ENCODE measurements at places on chromosomes 6 and 20. TPM values are rescaled to one million over a fixed set of nuclear protein-coding genes. Genes with fewer than 3 reads are reported as not detected.

TRIM15 gene
- not detected for total RNA-seq

CDSN gene
- under 0.01 TPM for total RNA-seq

ZNF334 gene
- total RNA-seq, result 1.7 TPM

BMP7 gene
- total RNA-seq, result not detected

ATF6B gene
- 26.2 TPM for total RNA-seq

UQCC2 gene
- total RNA-seq, result 10.5 TPM

NNAT gene
- 1.4 TPM for total RNA-seq

LGSN gene
- 0.10 TPM for total RNA-seq

- no peak for DNase-seq
Observed at GRCh38 chr6:159059141-159059540, 14.3 kb upstream of the TAGAP start.

GRCh38 chr20:45138561-45139300 is 14.5 kb upstream of the WFDC12 start:
- peak; percentile 51 for DNase-seq

DNA sequence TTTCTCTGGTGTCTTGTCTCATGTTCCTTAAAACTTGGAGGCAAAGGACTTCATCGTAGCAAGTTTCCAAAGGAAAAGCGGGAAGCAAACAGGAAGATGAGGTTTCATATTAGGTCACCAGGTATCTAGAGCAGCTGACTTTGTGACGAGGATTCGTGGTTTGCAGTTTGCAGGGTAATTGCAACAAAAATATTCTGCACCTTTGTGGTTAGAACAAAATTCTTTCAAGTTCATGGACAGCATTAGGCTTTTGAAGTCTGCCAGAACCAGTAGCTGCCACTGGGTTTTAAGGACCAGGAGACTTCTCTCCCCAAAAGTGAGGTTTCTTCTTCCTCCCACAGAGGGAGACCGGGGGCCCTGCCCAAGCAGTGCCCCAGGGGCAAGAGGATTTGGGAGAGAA is 63.4 kb downstream of the RPP40 start:
- DNase-seq, result peak; percentile 45

DNA sequence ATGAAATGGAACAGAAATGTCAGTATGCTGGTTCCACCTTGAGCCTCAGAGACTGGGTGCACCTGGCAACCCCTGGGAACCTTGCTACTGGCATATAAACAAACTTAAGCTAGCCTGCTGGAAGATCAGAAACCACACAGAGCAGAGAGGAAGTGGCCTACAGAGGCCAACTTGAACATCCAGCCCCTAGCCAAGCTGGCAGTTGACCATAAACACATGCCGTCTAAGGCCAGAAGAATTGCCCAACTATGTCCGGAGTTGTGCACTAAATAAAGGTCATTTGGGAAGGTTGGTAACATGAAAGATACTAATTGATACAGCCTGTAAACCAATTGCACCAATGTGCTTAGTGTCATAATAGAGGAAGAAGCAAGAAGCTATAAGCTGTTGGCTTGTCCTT is 266.6 kb upstream of the BTBD3 start:
- peak; percentile 1 for DNase-seq

GRCh38 chr6:15672291-15672690 is 9.5 kb upstream of the DTNBP1 start:
- no peak for DNase-seq

DNA sequence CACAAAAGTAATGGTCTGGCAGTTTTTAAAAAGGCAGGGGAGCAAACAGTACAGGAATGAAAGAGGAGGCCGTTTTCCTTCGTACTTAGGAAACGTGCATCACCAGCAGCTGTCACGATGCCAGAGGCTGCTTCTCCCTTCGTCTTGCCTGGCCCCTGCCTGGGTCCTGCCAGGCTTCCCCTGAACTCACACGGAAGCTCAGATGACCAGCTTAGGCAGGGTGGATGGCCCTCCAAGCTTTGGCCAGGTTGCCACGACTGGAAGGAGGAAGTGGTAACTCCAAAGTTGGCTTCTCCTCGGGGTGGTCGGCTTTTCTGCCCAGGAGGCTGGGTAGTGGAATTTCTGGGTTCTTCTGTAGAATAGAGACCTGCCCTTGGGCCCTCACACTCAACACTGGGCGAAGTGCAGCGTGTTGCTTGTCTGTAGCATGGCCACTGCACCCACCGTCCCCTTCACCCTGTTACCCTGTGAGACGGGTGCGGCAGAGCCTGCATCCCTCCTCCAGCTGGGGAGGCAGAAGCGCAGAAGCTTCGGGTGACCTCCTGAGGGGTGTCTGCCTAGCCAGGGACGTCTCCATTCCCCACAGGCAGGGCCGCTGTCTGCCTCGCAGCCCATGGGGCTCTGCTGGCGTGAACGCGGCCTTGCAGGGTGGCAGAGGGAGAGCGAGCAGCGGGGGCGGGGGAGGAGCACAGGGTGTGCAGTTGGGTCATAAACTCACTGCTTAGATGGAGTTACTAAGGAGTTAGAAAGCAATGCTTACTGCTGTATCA is 18.4 kb upstream of the RBM38 start:
- DNase-seq, result no peak

DNA sequence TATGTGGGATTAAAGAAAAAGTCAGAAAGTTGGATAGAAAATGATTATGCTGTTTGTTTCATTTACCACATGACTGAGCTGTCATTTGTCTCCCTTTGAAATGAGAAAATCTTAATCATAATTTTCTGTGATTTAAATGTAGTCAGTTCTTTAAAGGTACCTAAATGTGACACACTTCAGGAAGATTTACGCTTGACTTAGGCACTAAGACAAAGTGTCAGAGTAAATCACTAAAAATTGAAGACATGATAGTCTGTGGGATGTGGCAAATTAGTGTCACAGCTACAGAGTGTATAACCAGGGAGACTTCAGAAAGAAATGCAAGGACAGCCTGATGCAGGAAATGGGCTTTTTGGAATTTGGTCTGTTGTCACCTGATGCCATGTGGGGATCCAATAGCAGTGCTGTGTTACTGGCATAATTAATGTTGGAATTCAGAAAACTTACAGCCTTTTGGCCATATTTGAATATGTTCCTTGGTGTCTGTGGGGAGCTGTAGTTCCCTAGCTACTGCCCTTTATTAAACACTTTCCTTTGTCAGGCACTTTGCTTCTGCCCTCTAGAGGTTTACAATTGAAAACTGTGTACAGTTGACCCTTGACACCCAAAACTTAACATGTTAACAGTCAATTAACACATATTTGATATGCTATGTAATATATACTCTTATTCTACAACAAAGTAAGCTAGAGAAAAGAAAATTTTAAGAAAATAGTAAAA is 493.8 kb downstream of the UTRN start:
- no peak for DNase-seq

DNA sequence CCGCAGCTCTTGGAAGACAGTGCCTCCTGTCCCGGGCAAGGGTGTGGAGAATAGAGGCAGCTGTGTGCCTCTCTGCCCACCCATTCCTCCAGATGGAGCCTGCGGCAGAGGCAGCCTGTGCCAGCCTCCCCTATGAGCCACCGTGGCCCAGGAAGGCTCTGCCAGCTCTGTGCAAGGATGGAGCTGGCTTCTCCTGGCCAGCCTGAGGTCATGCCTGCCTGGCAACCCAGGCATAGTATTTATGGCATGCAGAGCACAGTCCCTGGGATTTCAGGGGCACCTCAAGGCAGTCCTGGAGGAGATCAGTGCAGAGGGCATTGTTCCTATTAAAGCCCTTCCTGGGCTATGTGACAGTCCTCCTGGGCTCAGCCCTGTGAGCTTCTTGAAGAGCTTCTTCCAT is 1.5 kb downstream of the EPB41L1 start:
- DNase-seq, result no peak

DNA sequence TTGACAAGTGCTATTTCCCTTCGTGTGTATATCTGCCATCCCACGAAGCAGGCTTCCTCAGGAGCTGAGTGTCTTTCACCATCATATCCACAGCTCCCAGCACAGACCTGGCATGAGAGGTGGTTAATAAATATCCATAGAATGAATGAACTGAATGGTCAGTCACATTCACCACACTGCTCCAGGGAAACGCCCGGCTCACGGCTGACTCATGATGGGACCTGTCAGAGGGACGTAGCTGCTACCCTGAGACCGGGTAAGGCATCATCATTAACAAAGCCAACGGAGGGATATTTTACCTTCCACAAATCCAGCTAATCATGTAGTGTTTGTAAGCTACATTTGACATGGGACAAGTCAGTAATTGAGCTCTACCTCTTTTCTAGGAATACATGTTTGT is 12.5 kb downstream of the AGPAT4 start:
- DNase-seq, result peak; percentile 86

DNA sequence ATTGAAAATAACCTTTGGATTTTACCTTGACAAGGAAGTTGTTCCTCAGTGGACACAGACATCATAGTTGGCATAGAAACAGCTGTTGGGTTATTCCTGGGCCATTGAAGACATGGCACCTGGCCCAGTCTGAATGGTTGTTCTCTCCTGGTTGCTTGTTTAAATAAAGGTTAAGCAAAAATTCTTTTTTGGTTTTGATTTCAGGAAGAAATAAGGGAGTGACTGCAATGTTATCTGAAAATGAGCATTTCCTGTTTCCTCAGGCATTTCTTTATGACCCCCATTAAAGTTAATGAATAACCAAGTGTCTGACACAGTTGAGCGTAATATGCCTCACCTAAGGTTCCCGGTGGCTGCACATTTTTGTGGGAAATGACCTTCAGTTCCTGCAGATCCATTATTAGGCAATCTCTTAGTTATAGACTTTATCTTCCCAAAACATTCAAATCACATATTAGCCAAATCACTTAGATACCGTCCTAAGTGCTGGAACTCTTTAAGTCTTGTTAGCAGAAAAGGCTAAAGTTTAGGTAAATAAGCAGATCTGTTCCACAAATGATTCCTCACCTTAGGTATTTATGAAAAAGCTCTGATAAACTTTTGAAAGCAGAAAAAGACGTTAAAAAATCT is 648.7 kb upstream of the FLRT3 start:
- peak; percentile 100 for DNase-seq

GRCh38 chr6:29419516-29419915 is 4.8 kb downstream of the OR12D1 start:
- DNase-seq, result peak; percentile 34

DNA sequence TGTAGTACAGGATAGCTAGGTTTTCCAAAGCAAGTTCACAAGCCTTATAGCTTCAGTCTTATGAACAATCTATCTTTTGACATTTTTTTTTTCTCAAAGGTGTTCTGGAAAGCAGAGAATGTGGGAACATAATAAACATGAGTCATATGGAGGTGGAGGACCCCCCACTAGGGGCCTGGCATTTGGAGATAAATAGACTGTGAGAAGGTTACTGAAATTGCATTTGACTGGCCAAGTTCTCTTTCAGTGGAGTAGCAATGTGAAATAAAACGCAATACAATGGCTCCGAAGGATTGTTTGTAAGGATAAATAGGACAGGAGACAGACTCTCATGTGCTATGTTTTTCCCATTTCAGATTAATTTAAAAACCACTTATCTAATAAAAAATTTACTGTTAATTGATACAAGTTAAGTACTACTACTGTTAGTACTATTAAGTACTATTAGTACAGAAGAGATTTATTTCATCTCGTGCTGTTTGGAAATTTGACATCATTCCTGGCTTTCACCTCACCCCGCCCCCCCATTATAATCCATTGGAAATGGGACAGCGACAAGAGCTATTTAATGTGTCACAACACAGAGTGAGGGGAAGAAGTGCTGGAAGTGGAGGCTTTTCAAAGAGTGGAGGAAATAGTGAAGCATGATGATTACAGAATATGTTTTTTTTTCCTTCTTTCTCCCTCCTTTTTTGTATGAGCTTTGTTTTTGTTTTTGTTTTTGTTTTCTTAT is 122.6 kb upstream of the ID4 start:
- peak; percentile 50 for DNase-seq

DNA sequence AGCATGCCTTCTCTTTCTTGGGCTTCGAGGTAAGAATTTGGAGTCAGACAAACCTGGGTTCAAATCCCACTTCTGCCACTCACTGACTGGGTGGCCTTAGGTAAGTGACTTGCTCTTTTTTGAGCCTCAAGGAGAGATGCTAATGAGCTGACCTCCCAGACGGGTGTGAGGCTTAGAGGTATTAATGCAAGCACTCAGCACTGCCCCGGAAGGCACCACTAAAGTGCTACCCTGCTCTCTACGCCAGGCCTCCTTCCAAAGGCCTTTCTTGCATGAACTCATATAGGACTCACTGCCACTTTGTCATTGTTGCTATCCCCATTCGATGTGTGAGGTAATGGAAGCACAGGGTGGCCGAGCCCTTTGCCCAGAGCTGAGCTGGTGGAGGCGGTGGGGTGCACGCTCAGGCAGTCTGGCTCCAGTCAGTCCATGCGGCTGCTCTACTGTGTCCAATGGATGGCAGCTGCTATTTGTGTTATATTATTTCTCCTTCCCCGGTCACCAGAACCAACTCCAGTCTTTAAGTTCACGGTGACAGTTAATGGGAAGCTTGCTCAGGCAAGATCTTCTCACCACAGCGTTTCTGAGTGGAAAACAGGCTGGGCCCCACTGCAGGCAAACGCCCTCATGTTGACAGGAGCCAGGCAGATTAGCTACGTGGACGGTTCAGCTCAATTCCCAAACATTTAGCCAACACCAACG is 55.2 kb upstream of the MLN start:
- no peak for DNase-seq

- DNase-seq, result peak; percentile 66
Observed at GRCh38 chr6:158737710-158738615, 81.2 kb downstream of the EZR start.

DNA sequence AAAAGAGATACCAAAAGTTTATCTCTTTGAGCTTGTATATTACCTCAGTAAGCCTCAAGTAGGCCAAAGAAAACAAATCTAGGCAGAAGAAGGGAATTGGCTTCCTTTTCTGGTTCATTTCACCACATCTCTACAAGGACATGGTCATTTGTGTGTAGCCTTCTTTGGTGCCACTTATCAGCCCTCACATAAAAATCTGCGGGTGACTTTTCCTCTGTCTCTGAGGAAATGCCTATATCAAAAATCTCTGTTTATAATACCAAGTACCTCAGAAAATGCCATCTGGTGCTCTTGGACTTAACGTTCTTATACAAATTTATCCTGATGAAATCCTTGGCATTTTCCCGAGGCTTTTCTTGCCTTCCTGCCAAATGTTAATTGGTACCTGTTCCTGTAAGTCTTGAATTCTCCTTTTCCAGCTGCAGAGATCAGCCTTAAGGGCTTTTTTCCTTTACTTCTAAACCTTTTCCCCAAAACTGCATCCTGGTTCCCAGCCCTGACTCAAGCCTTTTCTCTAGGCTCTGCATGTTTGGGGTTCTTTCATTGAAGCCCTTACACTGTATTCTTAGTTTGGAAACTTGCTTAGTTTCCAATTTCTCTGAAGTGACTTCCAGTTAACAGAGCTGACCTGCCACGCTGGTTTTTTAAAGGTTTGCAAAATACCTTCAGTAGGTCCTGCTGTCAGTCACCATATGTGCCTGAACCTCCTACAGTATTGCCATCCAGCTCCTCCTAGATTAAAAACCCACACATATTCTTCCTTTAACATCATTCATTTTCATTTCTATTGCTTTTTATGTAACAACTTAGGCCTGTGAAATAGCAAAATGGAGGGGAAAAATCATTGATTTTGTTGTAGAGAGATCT is 191.2 kb upstream of the PREP start:
- peak; percentile 46 for DNase-seq

GRCh38 chr6:12761376-12762115 is 45.0 kb downstream of the PHACTR1 start:
- peak; percentile 30 for DNase-seq
